ENCODE measurements at places on chromosomes 12 and 14.

- DNase-seq: no peak
Observed at GRCh38 chr12:132336451-132337413, 7.3 kb upstream of the GALNT9 start.

DNA sequence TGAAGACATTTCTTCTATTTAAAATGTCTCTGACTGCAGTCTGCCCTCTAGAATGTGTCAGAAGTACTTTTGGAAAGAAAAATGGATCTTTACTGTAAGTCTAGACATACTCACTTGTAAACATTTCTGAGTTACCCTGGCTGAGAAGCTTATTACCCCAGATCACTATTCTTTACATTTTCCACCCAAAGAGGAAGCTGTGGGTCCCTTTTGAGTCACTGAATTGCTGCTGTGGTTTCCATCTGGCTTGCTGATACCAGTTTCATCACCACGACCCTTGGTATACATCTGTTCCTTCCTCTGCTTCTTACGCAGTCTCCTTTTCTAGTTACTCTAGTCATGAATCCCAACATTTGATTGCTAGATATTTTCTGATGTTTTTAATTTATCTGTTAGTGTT, 20.2 kb upstream of the CLEC4D start:
- no peak for DNase-seq

GRCh38 chr12:68135520-68135919, 24.0 kb downstream of the IFNG start:
- DNase-seq: no peak

DNA sequence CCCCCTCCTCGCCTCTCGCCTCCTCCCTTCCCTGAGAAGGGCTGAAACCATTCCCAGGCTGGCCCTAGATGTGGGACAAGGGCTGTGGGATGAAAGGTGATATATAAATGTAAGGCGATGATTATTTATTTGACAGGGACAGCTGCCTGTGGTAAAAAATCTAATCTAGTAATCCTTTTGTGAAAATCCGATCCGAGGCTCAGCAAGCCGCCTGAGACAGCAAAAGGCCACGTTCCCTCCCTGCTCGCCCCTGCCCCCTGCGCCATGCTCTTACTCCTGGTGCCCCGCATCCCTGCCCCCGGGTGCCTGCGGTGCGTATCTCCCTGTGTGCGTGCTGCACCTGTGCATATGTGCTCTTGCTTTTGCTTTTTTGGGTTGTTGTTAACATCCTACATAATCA, 65.2 kb downstream of the TSPAN9 start:
- DNase-seq: no peak

- DNase-seq: no peak
Observed at GRCh38 chr14:24351517-24351916, 11.7 kb upstream of the RIPK3 start.

DNA sequence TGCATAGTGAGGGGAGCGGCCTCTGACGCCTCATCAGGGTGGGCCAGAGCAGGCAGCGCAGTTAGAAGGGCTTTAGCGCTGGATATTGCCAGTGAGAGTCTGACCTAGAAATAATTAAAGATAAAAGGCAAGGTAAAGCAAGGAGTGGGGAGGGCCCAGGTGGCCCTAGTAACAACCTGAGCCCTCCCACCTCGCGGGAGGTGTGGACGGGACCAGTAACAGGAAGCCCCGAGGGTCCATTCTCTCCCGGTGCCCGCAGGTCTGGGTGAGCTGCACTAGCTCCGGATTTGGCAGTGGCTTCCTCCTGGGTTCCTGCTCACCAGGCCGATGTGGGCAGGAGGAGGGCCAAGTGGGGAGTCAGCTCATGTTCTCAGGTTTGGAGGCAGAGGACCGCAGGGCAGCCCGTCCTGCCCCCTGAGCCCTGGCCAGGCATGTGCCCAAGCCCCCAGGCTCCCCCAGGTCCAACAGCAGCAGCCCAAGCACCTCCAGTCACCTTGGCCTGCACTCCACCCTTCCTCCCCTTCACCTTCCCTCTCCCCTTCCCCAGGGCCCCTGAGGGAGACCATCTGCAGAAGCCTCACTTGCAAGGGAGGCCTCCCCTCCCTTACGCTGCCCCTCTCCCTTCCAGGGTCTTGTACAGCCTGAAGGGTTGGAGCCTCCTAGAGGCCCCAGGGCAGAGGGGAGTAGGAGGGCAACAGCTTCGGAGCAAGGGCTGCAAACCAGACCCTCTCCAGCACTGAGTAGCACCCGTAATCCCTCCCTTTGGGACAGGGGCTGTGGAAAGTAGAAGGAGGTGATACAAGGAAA, 144.3 kb upstream of the FKBP4 start:
- no peak for DNase-seq

- DNase-seq: no peak
Observed at GRCh38 chr14:78486081-78486480, 315.9 kb downstream of the NRXN3 start.

GRCh38 chr12:27578689-27579372, 54.8 kb downstream of the PPFIBP1 start:
- DNase-seq: no peak

DNA sequence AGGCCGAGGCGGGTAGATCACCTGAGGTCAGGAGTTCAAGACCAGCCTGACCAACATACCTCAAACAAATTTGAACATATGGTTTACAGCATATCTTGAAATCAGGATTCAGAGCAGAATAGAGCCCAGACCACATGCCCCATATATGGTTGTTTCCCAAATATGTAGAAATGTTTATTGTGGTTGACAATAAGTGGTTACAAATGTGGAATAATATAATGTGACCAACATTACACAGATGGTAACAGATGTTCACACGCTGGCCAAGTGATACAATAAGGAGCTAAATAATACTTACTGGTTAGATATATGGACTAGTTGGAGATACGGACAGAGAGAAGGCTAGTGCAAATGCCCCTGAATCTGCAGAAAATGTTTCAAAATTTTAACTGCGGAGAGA, 85.3 kb downstream of the MAPKAPK5 start:
- no peak for DNase-seq

DNA sequence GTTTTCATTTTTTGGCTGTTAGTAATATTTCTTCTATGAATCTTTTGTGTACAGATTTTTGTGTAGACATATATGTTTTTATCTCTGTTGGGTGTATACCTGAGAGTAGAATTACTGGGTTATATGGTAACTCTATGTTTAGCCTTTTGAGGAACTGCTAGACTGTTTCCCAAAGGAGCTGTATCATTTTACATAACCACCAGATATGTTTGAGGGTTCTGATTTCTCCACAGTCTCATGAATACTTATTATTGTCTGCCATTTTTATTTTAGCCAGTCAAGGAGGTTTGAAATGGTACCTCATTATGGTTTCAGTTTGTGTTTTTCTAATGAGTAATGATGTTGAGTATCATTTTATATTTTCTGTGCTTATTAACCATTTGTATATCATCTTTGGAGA, 1.9 kb downstream of the PCNX4 start:
- DNase-seq: no peak

DNA sequence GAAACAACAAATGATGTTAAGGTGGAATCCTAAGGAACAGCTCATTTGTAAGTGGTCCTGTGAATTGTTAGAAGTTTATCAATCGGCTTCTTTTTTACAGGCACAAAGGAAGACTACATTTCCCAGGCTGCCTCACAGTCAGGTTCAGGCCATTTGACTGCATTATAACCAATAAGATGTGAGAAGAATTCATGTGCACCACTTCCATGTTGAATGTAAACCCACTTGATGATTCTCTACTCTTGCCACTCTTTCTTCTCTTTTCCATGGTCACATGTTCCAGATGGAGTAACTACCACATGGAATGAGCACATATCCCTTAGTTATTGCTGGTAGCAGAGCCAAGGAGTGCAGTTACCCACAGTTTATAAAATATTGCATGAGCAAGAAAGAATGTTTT, 67.1 kb upstream of the GZMB start:
- DNase-seq: no peak

DNA sequence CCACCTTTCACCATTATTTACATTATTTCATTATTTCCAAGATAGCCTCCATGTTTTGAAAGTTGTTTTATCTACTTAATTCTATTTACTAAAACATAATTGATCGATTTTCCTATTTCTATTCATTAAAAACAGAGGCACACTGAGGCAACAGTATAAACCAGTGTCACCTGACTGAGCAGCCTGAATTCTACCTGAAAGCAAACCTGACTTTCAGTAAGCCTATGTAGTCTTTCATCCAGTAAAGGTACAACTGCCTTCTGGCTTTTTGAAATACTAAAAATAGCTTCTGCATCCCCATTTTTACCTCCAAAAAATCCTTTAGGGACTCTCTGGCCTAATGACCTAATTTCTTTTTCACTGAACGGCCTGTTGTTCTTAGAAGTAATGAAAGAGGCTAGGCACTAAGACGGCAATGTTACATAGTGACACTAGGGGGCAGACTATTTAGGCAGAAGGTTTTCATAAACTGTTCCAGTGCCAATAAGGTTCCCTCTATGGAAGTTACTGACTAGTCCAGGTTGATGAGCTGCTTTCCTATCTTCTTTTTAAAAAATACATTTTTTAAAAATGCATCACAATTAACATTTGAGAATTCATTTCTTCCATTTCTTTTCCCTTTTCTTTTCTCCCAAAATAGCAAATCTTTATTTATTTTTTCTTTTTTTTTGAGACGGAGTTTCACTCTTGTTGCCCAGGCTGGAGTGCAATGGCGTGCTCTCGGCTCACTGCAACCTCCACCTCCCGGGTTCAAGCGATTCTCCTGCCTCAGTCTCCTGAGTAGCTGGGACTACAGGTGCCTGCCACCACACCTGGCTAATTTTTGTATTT, 17.5 kb downstream of the ANAPC5 start:
- DNase-seq: no peak

DNA sequence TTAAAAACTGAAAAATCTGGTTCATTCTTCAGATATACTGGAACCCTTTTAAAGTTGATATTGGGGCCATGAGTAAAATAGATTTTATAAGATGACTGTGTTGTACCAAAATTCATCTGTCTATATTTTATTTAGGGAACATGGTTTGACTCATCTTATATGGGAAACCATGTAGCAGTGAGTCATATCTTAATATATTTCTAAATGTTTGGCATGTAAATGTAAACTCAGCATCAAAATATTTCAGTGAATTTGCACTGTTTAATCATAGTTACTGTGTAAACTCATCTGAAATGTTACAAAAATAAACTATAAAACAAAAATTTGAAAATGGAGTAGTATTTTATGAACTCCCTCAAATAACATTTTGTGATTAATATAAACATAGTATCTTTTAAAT, 14.2 kb downstream of the PTGER2 start:
- no peak for DNase-seq
